H7 (cell line): ENCODE measurements at places on chromosomes 7 and 10. TPM values are rescaled to one million over a fixed set of nuclear protein-coding genes. Genes with fewer than 3 reads are reported as not detected.

TLX1 gene
- total RNA-seq: 0.11 TPM in 1 of 2 replicates, not detected in the other

GRCh38 chr7:55432939-55433784 lies 68.0 kb downstream of the LANCL2 start:
- peak; percentile 77 for DNase-seq

GRCh38 chr10:130989670-130990232 lies 321.8 kb downstream of the TCERG1L start:
- DNase-seq: no peak

DNA sequence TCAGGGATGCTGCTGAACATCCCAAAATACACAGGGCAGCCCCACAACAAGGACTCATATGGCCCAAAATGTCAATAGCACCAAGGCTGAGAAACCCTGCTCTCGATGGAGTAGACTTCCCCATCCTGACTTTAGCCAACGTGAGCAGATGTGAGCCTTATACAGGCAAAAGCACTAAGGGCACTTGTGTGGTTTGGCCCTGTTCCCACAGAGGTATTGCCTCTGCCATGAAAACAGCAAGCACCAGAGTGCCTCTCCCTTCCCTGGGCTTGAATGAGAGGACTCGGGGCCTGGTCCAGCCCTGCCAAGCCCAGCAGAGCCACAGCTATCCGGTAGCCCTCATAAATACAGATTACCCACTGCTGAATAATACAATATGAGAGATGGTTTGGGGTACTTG lies 47.5 kb downstream of the ACSM6 start:
- DNase-seq: no peak

DNA sequence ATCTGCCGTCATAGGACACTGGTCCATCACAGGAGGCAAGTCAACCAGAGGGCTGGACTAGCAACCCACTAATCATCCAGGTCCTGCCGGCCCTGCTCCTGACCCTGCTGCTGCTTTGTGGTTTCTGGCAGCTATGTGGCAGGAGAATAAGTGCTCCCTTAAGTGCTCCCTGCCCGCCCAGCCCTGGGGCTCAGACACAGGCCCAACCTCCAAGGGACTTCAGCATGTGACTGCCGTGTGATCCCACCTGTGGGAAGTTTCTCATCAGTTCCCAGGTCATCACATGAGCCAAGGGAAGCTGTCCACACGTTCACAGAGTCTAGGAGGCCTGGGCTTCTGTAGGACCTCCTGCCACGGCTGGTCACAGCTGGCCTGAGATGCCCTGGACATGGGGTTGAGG lies 34.2 kb upstream of the ZNF488 start:
- no peak for DNase-seq

GRCh38 chr10:84704101-84704500 lies 375.7 kb downstream of the CCSER2 start:
- no peak for DNase-seq
